RPMI8226 (cell line): ENCODE measurements at places on chromosomes 4 and X.
A peak's percentile ranks its signal among the peaks of the same experiment; 100 is the strongest.

- DNase-seq: no peak
Measured at GRCh38 chrX:68878977-68879645, 50.3 kb downstream of the EFNB1 start.

GRCh38 chrX:135373357-135373756, 48.4 kb upstream of the SMIM10L2A start:
- DNase-seq: no peak

DNA sequence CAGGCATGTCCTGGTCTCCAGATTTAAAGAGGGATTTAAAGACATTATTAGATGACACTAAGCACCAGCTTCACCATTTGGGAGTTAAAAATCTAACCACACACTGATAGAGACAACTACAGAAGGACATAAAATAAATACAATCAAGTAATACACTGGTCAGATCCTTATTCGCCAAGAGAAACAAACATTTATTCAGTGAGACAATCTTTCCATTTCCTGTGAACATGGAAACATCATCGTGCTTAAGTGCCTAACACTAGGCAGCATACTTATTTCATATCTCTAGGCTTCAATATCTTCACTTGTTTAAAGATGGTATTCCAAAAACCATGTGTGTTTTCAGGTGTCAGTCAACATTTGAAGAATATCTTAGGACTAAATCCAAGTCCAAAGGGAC, 103.6 kb downstream of the AREG start:
- no peak for DNase-seq

- DNase-seq: peak; percentile 92
Measured at GRCh38 chrX:12984603-12985319, 9.9 kb downstream of the TMSB4X start.

GRCh38 chr4:151223465-151223864, 53.5 kb upstream of the PRSS48 start:
- no peak for DNase-seq

GRCh38 chr4:23805450-23805851, 84.4 kb downstream of the PPARGC1A start:
- DNase-seq: no peak

GRCh38 chrX:12901486-12901885, 4.9 kb upstream of the TLR8 start:
- peak; percentile 82 for DNase-seq

- DNase-seq: no peak
Measured at GRCh38 chr4:133555671-133556070, 406.6 kb downstream of the PCDH10 start.

DNA sequence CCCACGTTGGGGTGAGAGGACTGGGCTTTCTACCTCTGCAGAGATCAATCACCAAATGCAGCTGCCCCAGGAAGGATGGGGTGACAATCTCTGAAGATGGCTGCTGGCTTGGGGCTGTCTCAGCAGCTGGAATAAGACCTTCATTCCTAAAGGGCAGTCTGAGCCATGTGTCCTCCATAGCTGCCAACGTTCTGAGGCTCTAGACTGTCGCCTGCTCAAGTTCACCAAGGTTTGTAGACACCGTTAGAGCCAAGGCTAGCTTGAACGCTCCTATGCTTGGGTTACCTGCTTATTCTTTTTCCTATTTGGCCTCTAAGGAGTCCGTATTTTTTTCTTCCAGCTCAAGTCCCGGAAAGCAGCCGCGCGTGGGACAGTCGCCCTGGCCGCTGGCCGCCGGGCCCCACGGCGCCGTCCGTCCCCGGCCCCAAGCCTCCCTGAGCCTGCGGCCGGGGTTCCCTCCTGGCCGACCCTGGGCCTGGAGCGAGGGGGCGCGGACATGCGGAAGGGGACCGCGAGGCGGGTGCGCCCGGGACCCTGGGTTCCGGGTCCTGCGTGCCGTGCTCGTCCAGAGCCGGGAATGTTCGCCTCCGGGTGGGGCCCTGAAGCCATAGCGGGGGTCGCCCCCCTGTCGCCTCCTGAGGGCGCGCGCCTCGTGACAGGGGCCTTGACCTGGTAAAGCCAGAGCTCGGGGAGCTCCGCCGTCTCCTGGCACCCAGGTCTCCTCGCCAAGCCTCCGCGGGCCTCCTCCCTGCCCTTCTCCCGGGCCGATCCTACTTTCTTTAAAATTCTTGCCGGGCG, 23.3 kb downstream of the MRFAP1 start:
- no peak for DNase-seq

GRCh38 chr4:48103483-48104139, 30.4 kb downstream of the TXK start:
- no peak for DNase-seq

DNA sequence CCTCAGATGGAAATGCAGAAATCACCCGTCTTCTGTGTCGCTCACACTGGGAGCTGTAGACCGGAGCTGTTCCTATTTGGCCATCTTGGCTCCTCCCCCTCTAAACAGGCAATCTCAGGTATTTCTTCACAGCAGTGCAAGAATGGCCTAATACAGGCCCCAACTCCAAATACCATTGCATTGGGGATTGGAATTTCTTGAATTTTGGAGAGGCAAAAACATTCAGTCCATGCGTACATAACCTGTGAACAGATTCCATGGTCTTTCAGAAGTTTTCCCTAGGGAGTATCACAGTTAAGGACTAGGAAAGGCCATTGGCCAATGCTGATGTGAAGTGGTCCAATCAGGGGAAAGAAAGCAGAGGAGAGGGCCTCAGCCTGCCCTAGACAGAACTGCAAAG, 128.2 kb upstream of the NOCT start:
- no peak for DNase-seq

DNA sequence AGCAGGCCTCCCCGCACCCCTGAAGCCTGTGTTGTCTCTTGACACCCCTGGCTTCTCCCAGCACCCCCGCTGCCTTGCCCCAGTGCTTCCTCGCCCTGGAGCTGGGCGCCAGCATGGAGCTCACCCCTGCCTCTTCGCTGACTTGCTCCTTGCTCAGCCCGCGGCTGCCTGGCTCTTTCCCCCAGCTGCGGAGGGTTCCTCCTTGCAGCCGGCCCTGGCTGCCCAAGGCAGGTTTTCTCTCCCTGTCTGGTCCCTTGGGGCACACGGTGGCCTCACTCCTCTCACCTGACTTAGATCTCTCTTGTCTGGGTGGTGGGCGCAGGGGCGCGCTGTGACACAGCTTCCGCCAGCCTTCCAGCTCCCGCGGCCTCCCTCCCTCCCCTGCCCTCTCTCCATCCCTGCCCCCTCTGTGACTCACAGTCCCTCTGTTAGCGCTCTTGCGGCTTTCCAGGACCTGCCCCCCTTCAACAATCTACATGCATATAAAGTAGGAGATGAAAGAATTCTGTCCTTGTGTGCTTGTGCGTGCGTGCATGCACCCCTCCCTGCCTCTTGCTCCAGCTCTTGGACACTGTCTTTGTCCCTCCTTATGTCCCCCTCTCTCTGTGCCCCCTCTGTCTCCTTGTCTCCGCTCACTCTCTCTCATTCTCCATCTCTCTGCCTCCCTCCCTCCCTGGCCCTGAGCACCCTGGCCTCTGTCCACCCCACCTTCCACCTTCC, 2.2 kb downstream of the PLXNB3 start:
- DNase-seq: peak; percentile 24

GRCh38 chr4:84028340-84028739, 470.8 kb downstream of the NKX6-1 start:
- no peak for DNase-seq

- DNase-seq: no peak
Measured at GRCh38 chr4:104870495-104871233, 276.0 kb upstream of the TET2 start.

DNA sequence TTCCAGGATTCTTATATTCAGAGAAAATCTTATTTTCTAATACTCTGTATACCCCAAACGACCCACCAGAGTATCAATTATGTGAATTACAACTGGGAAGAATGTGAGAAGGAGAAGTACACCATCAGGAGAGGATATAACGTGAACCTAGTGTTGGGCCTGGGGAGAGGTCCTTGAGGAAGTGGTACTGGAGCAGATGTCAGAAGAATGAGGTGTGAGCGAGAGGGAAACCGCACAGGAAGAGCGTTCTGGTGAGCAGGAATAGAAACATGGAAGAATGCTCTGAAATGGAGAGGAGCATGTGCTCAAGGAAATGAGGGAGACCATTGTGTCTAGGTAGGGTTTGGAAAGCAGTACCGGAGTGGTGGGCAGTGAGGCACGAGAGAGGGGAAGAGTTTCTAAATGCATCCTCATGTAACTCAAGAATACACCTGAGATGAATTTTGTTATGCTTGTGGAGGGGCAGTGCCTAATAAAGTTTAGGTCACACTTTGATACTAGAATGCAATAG, 151.6 kb downstream of the GRID2 start:
- no peak for DNase-seq

GRCh38 chrX:138651494-138651893, 60.0 kb downstream of the FGF13 start:
- DNase-seq: no peak

DNA sequence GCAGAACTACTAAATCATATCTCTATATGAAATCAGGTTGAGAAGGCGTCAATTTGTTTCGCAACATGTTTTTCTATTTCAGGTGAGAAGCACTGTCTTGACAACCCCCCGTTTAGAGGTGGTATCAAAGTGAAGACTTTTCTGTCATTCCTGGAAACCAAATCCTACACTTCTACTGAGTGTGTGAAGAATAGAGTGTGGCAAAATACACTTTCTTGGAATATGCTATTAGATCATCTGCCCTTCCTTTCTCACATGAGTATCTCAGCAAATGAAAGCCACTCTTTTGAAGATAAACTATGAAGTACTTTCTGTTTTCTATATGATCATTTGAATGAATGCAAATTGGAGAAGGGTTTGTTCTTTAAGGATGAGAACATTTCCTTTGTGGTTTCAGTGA, 174.0 kb upstream of the FMR1 start:
- DNase-seq: no peak

DNA sequence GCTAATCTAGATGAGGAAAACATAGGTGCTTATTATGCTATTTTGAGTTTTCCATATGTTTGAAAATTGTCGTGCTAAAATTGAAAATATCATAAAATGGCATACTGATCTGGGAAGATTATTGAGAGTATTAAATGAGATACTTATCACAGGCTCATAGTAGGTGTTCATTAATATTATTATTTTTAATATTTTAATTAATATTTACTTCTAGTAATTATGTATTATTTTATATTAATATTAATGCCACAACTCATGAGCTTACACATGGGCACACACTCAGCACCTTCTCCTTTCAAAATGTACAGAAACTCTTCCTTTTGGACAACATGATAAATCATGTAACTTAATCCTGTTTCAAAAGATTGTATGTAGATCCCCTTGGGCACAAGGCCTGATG, 223.6 kb downstream of the RAB28 start:
- DNase-seq: no peak

GRCh38 chr4:166121897-166122296, 248.9 kb downstream of the TLL1 start:
- DNase-seq: no peak

GRCh38 chr4:159175989-159176375, 73.1 kb downstream of the RAPGEF2 start:
- no peak for DNase-seq

GRCh38 chr4:5974321-5974720, 43.9 kb downstream of the C4orf50 start:
- no peak for DNase-seq

DNA sequence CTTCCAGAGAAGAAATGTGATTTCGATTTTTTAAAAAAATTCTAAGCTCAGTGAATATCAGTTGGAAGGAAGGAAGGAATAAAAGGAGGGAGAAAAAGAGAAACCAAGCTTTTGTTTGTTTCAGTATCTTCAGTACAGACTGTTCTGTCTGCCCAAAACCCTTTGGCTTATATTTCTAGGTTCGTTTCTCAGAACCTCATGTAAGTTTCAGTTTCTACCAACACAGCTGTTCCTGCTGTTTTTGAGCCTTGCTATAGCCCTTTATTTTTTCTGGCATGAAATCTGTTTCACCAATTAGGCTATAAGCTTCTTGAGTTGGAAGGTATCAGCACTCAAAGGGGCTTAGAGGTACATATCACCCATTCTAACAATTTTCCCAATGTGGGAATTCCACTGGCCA, 157.9 kb downstream of the GBA3 start:
- DNase-seq: peak; percentile 2

DNA sequence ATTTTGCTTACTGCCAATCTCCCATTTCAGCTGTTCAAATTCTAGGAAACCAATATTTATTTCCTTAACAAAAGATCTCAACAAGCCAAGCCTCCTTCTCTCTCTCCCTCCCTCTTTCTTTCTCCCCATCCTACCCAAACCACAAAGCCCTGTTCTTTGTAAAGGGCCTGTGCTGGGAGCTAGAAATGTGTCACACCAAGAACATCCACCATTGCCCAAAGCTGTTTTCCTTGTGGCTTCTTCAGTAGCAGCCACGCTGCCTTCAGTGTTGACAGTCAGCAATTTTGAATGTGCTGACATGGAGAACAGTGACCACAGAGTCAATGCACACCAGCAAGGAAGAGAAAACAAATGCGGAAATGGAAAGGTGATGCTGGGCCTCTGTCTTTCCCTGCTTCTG, 203.0 kb downstream of the MAML3 start:
- DNase-seq: peak; percentile 89

- no peak for DNase-seq
Measured at GRCh38 chrX:124226129-124226528, 106.3 kb upstream of the TEX13D start.

- no peak for DNase-seq
Measured at GRCh38 chr4:83890231-83890630, 354.3 kb downstream of the GPAT3 start.

DNA sequence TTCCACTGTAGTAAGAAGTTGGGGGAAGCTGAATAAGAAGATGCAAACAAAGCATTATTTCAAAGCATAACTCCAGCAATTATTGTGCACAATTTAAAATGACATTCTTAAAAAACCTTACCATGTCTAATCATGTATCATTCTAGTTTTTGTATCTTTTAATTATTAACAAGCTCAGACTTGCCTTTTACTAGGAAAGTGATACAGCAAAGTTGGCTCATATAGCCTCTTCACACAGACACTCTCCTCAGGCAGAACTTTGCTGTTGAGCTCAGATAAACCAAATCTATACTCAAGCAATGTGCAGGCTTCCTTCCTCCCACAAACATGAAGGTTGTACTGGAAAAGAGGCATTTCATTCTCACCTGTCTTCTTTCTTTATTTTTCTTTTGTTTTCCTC, 358.7 kb upstream of the EMCN start:
- no peak for DNase-seq

- DNase-seq: no peak
Measured at GRCh38 chrX:1380672-1381233, 11.2 kb downstream of the SLC25A6 start.

- no peak for DNase-seq
Measured at GRCh38 chr4:78004270-78004669, 52.9 kb upstream of the FRAS1 start.

- no peak for DNase-seq
Measured at GRCh38 chr4:8591626-8592365, 769 bp upstream of the CPZ start.

- DNase-seq: no peak
Measured at GRCh38 chr4:10029403-10029802, 8.1 kb upstream of the SLC2A9 start.

GRCh38 chr4:11069083-11069482, 359.6 kb downstream of the HS3ST1 start:
- DNase-seq: no peak

DNA sequence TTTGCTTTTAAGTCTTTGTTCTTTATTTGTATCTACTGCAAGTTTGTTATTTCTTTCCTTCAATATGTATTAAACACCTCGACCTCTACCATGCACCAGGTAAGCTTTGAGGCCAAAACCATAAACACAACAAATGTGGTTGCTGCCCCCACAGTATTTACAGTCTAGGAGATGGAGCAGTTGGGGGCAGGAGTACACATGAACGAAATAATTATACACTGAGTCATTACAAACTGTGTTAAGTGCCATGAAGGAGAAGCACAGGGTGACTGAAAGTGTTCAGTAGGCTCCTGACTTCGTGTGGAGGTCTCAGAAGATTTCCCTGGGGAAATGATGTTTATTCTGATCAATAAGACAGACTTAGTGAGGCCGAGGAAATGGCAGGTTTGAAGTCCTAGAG, 30.3 kb downstream of the SLC25A43 start:
- no peak for DNase-seq
